ENCODE measurements at places on chromosomes 11 and 22.
A peak's percentile ranks its signal among the peaks of the same experiment; 100 is the strongest.

DNA sequence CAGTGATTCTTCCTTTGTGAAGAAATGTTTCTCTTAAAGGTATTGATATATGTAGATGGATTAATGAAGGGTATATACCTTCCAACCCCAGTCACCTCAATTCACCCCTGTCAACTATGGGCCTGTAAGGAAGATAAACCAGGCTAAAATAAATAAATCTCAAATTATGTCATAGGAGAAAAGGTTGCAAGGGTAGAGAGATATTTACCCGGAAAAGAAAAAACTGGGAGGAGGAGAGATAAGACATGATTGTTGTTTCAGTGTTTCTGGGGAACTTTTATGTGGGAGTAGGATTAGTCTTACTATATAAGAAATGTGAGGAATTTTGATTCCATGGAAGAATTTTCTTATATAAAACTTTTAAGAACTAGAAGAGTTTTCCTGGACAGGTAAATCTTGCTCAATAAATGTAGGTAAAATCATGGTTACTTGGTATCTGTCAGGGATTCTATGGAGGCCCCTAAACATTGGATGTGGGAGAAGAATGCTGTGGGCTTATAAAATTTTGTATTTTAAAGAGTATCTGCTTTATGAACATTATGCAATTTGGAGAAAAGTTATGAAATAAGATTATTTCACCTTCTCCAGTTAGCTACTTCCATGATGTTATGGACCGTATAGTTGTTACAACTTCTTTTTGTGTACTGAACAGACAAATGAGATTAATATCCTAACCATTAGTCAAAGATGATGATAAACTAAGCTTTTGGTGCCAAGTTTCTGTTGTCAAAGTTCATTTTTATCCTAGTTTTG lies 6.4 kb downstream of the YAP1 start:
- no peak for DNase-seq

DNA sequence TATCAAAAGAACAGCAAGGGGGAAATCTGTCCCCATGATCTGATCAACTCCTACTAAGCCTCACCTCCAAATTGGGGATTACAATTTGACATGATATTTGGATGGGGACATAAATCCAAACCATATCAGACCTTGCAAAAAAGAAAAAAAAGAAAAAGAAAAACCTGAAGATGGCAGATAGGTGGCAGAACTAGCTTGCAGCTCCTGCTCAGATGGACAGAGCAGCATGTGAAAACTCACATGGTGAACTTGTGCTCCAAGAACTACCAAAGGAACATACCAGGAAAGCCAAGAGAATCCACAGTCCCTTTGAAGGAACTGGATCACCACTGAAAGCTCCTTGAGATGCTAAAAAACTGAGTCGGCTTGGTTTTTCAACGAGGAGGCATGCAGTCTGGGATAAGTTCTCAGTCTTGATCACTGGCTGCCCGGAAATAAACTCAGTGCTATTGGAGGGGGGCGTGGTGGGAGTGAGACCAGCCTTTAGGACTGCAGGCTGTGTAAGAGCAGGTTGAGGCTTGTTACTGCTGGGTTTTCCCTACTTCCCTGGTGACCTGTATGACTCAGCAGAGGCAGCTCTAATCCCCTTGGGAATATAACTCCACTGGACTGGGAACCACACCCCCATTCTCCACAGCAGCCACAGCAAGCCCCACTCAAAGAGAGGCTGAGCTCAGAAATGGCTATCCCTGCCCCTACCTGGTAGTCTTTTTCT lies 358.3 kb upstream of the ARHGAP42 start:
- DNase-seq, result no peak

GRCh38 chr11:128239306-128239705 lies 348.1 kb downstream of the ETS1 start:
- DNase-seq, result no peak

DNA sequence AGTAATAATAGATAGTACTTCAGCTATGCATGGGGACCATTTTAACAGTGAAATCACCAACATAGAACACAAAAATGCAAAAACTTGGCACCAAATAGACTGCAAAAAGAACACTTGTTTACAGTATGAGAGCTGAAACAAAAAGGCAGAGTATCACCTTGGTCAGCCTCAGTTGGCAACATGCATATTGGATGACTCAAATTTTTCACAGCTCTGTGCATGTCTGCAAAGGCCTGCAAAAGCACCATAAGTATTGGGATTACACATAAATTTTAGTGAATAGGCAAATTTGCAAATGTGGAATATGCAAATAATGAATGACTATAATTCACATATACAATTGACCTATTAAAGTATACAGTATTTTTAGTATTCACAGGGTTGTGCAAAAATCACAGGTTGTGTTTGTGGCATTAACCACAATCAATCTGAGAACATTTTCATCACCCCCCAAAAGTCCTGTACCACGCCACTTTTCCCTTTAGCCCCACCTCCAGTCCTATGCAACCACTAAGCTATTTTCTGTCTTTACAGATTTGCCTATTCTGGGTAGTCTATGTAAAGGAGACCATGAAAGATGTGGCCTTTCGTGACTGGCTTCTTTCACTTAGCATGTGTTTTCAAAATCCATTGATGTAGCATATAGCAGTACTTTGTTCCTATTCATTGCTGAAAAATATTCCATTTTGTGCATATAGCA lies 47.2 kb downstream of the CCDC15 start:
- no peak for DNase-seq

GRCh38 chr11:14645985-14646900 lies 2.6 kb downstream of the PDE3B start:
- peak; percentile 12 for DNase-seq

GRCh38 chr22:40585310-40585751 lies 51.2 kb downstream of the MRTFA start:
- DNase-seq, result no peak

GRCh38 chr22:23144432-23144831 lies 845 bp upstream of the RAB36 start:
- no peak for DNase-seq

All from hematopoietic multipotent progenitor cell treated with erythropoietin and hydrocortisone succinate and interleukin-3 and kit ligand, for 17 days (in vitro differentiated cells).